ENCODE measurements at places on chromosomes 13 and 19. TPM values are rescaled to one million over a fixed set of nuclear protein-coding genes. Genes with fewer than 3 reads are reported as not detected.

Gene SOX21
- 9.6 TPM for polyA plus RNA-seq

Gene MIDN
- 38.7 TPM for polyA plus RNA-seq

Gene PHF11
- 55.4 TPM for polyA plus RNA-seq

Gene CEACAM1
- 68.9 TPM for polyA plus RNA-seq

Gene MADCAM1
- polyA plus RNA-seq, result 2.0 TPM

Gene YJEFN3
- polyA plus RNA-seq, result 7.3 TPM

Gene CNN2
- polyA plus RNA-seq, result 84.4 TPM

Gene FUT2
- polyA plus RNA-seq, result 51.8 TPM

Gene KLK15
- not detected for polyA plus RNA-seq

Measured in esophagus (tissue), 2 donors.